HCT116 (cell line): ENCODE measurements at places on chromosomes 12 and 14. TPM values are rescaled to one million over a fixed set of nuclear protein-coding genes. Genes with fewer than 3 reads are reported as not detected.

CLEC4E gene
- not detected for total RNA-seq

CIDEB gene
- 0.22 TPM for total RNA-seq

TTC9 gene
- total RNA-seq: 2.4 TPM

BMAL2 gene
- 21.5 TPM for total RNA-seq

NELL2 gene
- total RNA-seq: 1.1 TPM

ABHD12B gene
- total RNA-seq: 0.74 TPM

KRT8 gene
- total RNA-seq: 1,655 TPM

KRT83 gene
- total RNA-seq: not detected

DNA sequence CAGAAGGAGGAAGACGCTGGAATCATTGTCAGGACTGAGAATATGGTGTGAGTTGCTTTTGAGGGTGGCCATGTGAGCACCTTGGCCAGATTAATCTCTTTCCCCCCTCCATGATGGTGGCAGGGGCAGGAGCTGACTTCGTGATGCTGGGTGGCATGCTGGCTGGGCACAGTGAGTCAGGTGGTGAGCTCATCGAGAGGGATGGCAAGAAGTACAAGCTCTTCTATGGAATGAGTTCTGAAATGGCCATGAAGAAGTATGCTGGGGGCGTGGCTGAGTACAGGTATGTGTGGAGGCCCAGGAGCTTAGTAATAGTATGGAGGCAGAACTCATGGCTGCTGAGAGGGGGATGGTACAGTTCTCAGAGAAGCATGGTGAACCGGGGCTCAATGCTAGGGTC lies 4.3 kb downstream of the TINF2 start:
- H3K4me1 ChIP-seq: peaks cover 11% of the 10 kb centered on the region
- no peaks in the 10 kb centered on the region for H3K27me3 ChIP-seq
- no peak overlapping the region for H3K27ac ChIP-seq
- no peak overlapping the region for H3K4me3 ChIP-seq
- no peak for DNase-seq
- H3K36me3 ChIP-seq: peaks cover 59% of the 10 kb centered on the region; the same call in 1 of the 2 replicates

- no peak overlapping the region for H3K27ac ChIP-seq
- H3K4me3 ChIP-seq: no peak overlapping the region
- no peaks in the 10 kb centered on the region for H3K27me3 ChIP-seq
- no peaks in the 10 kb centered on the region for H3K36me3 ChIP-seq
- peaks cover 1% of the 10 kb centered on the region for H3K4me1 ChIP-seq
Observed at GRCh38 chr14:72613231-72613974, 280.5 kb downstream of the DPF3 start.

DNA sequence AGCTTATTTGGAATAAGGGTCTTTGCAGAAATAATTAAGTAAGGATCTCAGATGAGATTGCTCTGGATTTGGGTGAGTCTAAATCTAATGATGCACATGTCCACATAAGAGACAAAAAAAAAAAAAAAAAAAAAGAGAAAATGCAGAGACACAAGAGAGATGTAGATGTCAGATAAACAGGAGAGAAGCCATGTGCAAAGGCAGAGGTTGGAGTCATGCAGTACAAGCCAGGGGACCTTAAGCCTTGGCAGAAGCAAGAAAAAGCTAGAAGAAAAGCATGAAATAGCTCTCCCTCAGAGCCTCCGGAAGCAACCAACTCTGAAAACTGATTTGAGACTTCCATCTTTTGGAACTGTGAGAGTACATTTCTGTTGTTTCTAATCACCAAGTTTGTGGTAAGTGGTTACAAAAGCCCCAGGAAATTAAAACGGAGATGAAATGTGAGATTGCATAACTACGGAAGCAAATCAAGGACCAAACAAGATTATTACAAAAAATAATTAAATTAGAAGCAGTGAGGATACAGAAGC lies 1304.0 kb upstream of the SEL1L start:
- H3K27ac ChIP-seq: no peak overlapping the region
- H3K36me3 ChIP-seq: no peaks in the 10 kb centered on the region
- no peak for DNase-seq
- no peaks in the 10 kb centered on the region for H3K27me3 ChIP-seq
- no peak overlapping the region for H3K4me3 ChIP-seq

- no peak overlapping the region for H3K27ac ChIP-seq
- no peaks in the 10 kb centered on the region for H3K36me3 ChIP-seq
- DNase-seq: peak; percentile 12
- no peak overlapping the region for H3K4me3 ChIP-seq
Observed at GRCh38 chr14:35878272-35879150, 52.4 kb downstream of the BRMS1L start.

GRCh38 chr12:1630827-1631591 lies 2.0 kb downstream of the WNT5B start:
- peaks cover 22% of the 10 kb centered on the region for H3K4me1 ChIP-seq
- no peak overlapping the region for H3K27ac ChIP-seq
- DNase-seq: no peak
- 0 out of 2 replicates have a peak, but pooled peaks cover 6% of the 10 kb centered on the region for H3K27me3 ChIP-seq
- peak overlapping the region; percentile 59; the same call in 1 of the 2 replicates for H3K4me3 ChIP-seq
- no peaks in the 10 kb centered on the region for H3K36me3 ChIP-seq

DNA sequence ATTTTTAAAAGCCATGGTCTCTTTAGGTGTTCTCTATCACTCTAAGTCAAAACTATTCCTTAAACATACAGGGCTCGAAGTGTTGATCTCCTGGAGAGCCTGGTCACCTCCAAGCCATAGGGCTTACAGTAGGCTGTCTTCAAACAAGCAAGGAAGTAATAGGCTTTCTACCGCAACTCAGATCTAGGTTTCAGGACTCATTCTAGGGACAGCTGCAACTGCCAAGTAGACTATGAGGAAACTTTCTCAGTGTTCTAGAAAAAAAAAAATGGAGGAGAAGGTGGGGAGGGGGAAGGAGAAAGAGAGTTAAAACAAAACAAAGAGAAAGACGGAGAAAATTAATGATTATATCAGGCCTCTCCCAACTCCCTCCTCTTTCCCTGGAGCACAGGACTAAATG lies 106.9 kb upstream of the ETV6 start:
- H3K27me3 ChIP-seq: 0 out of 2 replicates have a peak, but pooled peaks cover 7% of the 10 kb centered on the region
- H3K27ac ChIP-seq: no peak overlapping the region
- no peaks in the 10 kb centered on the region for H3K36me3 ChIP-seq

- no peaks in the 10 kb centered on the region for H3K36me3 ChIP-seq
- peaks cover 18% of the 10 kb centered on the region; the same call in 1 of the 2 replicates for H3K4me1 ChIP-seq
- no peak for DNase-seq
Observed at GRCh38 chr12:88914967-88915366, 334.7 kb upstream of the KITLG start.

GRCh38 chr12:68080577-68080976 lies 79.0 kb downstream of the IFNG start:
- H3K4me3 ChIP-seq: no peak overlapping the region
- no peaks in the 10 kb centered on the region for H3K27me3 ChIP-seq
- no peak for DNase-seq
- H3K4me1 ChIP-seq: no peaks in the 10 kb centered on the region
- H3K27ac ChIP-seq: no peak overlapping the region

GRCh38 chr14:103015426-103015825 lies 41.9 kb downstream of the CDC42BPB start:
- DNase-seq: no peak
- H3K27me3 ChIP-seq: no peaks in the 10 kb centered on the region

GRCh38 chr12:49332891-49333371 lies 4.1 kb downstream of the C1QL4 start:
- H3K27ac ChIP-seq: no peak overlapping the region
- no peak overlapping the region for H3K4me3 ChIP-seq
- no peak for DNase-seq
- H3K36me3 ChIP-seq: peaks cover 14% of the 10 kb centered on the region; the same call in 1 of the 2 replicates
- peaks cover 23% of the 10 kb centered on the region for H3K4me1 ChIP-seq

- H3K27me3 ChIP-seq: no peaks in the 10 kb centered on the region
- peaks cover 4% of the 10 kb centered on the region; the same call in 1 of the 2 replicates for H3K36me3 ChIP-seq
- H3K4me1 ChIP-seq: peaks cover 19% of the 10 kb centered on the region
- H3K27ac ChIP-seq: no peak overlapping the region
- H3K4me3 ChIP-seq: no peak overlapping the region
Observed at GRCh38 chr12:127121494-127122084, 1145.4 kb upstream of the TMEM132C start.

DNA sequence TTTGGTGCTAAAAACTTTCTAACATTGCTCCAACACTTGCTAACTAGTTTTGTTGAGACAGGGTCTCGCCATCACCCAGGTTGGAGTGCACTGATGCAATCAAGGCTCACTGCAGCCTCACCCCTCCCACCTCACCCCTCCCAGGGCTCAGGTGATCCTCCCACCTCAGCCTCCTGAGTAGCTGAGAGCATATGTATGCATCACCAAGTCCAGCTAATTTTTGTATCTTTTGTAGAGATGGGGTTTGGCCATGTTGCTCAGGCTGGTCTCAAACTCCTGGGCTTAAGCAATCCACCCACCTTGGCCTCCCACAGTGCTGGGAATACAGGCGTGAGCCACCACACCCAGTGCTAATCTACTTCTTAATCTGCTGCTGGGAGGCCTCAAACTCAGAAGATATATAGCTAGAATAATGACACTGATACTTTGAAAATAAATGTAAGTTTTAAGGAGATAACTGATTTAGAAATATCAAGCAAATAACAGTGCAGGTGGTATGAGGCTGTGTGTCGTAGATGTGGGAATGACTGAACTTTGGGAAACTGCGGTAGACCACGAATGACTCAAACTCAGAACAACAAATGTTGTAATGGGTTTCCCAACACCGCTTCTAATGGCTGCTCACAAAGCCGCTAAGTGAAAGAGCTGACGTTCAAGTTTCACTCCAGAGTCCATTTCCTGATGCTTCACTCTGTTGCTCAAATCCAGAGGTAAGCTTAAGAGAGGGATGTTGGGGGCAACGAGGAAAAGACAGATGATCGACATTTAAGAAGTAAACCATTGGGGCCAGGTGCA lies 10.0 kb downstream of the TMCC3 start:
- H3K4me1 ChIP-seq: no peaks in the 10 kb centered on the region
- DNase-seq: no peak
- H3K36me3 ChIP-seq: no peaks in the 10 kb centered on the region

- no peak overlapping the region for H3K27ac ChIP-seq
- no peaks in the 10 kb centered on the region for H3K4me1 ChIP-seq
- no peak overlapping the region for H3K4me3 ChIP-seq
- no peak for DNase-seq
Observed at GRCh38 chr12:23880988-23881387, 68.5 kb downstream of the SOX5 start.

GRCh38 chr12:110058875-110059615 lies 10.7 kb upstream of the C12orf76 start:
- H3K4me3 ChIP-seq: no peak overlapping the region
- no peak overlapping the region for H3K27ac ChIP-seq
- H3K27me3 ChIP-seq: no peaks in the 10 kb centered on the region
- peaks cover 16% of the 10 kb centered on the region for H3K4me1 ChIP-seq
- no peak for DNase-seq

GRCh38 chr14:91953170-91953985 lies 5.9 kb upstream of the FBLN5 start:
- no peak overlapping the region for H3K27ac ChIP-seq
- H3K4me3 ChIP-seq: no peak overlapping the region
- no peaks in the 10 kb centered on the region for H3K4me1 ChIP-seq
- no peaks in the 10 kb centered on the region for H3K36me3 ChIP-seq
- no peak for DNase-seq

- no peak overlapping the region for H3K27ac ChIP-seq
- no peaks in the 10 kb centered on the region for H3K27me3 ChIP-seq
- H3K4me3 ChIP-seq: no peak overlapping the region
- no peak for DNase-seq
- no peaks in the 10 kb centered on the region for H3K4me1 ChIP-seq
- H3K36me3 ChIP-seq: no peaks in the 10 kb centered on the region
Observed at GRCh38 chr12:130336723-130337487, 782 bp upstream of the PIWIL1 start.

- peaks cover 36% of the 10 kb centered on the region for H3K4me1 ChIP-seq
- no peak overlapping the region for H3K4me3 ChIP-seq
- no peaks in the 10 kb centered on the region for H3K36me3 ChIP-seq
Observed at GRCh38 chr14:92694807-92695206, 53.6 kb downstream of the LGMN start.

DNA sequence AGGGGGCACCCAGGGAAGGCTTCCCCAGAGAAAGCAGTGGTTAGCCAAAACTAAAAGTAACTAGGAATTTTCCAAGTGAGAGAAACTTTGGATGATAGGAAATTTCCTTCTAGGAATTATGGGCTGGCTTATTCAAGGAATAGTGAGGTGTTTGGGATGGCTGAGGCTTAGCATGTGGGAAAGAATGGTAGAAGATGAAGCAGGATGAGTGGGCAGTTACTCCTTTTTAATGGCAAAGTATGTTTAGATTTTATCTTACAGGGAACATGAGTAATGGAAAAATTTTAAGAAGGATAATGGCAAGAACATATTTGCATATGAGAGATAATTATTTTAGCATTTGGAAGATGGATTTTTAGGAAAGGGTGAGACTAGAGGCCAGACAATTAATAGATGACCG lies 197.6 kb downstream of the SLC38A4 start:
- no peaks in the 10 kb centered on the region for H3K36me3 ChIP-seq
- no peak for DNase-seq
- no peak overlapping the region for H3K4me3 ChIP-seq
- no peak overlapping the region for H3K27ac ChIP-seq
